ENCODE measurements at places on chromosomes 6 and 20.

GRCh38 chr6:50093116-50093937, 43.6 kb upstream of the DEFB112 start:
- ATAC-seq: no peak
- no peaks in the 10 kb centered on the region for H3K36me3 ChIP-seq
- H3K4me1 ChIP-seq: no peaks in the 10 kb centered on the region
- no peaks in the 10 kb centered on the region for H3K27me3 ChIP-seq
- H3K4me3 ChIP-seq: no peak overlapping the region

DNA sequence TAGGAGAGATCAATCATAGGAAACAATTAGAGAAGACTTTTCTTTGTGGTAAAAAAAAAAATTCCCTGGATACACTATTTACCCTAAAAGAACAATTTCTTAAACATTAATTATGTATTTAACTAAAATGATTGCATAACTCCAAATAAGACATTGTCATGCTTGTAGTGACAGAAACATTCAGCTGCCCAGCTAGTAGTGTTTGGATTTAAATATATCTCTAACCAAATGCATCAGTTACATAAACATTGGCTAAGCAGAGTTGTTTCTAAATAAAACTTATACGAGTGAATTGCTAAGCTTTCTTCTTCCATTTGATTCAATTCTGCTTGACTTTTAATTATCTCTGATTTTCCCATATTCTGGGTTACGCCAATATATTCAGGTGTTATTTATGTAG, 23.7 kb downstream of the MLIP start:
- no peaks in the 10 kb centered on the region for H3K36me3 ChIP-seq
- H3K27me3 ChIP-seq: no peaks in the 10 kb centered on the region
- no peak overlapping the region for H3K4me3 ChIP-seq
- no peaks in the 10 kb centered on the region for H3K4me1 ChIP-seq

DNA sequence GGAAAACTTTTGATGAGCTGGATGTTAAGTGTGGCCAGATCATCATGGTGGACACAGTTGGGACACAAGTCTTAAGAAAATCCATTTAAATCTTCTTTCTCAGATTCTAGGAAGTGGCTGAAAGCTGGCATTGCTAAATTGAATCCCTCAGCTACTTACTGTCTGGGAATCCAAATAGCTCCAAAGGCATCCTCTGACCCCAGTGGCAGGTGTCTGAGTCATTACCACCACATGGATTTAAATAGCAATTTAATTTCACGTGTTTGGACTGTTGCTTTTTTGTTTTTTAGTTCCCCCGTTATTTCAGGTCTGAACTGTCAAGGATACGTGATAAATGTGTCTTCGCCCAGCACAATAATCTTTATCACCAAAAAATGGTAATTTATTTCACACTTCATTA, 33.2 kb upstream of the HDGFL1 start:
- no peak for ATAC-seq
- no peaks in the 10 kb centered on the region for H3K27me3 ChIP-seq
- no peak overlapping the region for H3K4me3 ChIP-seq
- H3K36me3 ChIP-seq: no peaks in the 10 kb centered on the region
- H3K27ac ChIP-seq: no peak overlapping the region

DNA sequence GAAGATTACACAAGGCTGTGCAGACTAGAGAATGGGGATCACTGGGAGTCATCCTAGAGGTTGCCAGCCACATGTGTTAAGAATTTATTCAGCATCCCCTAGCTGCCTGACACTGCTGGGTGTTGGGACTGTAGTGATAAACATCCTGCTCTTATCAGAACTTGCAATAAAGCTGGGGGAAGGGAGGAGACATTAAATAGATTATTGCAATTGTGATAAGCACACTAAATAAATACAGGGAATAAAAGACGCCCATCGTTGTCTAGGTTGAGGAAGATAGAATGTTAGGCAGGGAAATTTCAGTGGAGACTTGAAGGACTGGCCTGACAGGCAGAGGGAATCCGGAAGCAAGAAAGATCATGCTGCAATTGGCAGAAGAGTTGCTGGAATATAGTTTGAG, 33.2 kb upstream of the TRAM2 start:
- H3K4me1 ChIP-seq: no peaks in the 10 kb centered on the region
- H3K27ac ChIP-seq: no peak overlapping the region
- H3K27me3 ChIP-seq: no peaks in the 10 kb centered on the region
- peaks cover 8% of the 10 kb centered on the region for H3K36me3 ChIP-seq

DNA sequence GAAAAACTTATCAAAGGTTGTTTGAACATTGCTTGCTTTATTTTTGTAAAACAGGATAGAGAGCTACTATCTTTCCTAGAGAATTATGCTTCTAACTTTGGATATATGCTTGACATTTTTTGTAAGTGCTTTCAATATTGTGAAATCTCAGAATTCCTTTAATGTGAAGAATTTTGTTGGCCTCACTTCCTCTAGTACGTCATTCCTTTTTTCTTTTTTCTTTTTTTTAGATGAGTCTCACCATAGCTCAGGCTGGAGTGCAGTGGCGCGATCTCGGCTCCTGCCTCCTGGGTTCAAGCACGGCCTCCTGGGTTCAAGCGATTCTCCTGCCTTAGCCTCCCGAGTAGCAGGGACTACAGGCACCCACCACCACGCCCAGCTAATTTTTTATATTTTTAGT, 668.1 kb downstream of the RFPL4B start:
- no peak for ATAC-seq
- no peaks in the 10 kb centered on the region for H3K27me3 ChIP-seq
- H3K36me3 ChIP-seq: no peaks in the 10 kb centered on the region
- H3K27ac ChIP-seq: no peak overlapping the region

DNA sequence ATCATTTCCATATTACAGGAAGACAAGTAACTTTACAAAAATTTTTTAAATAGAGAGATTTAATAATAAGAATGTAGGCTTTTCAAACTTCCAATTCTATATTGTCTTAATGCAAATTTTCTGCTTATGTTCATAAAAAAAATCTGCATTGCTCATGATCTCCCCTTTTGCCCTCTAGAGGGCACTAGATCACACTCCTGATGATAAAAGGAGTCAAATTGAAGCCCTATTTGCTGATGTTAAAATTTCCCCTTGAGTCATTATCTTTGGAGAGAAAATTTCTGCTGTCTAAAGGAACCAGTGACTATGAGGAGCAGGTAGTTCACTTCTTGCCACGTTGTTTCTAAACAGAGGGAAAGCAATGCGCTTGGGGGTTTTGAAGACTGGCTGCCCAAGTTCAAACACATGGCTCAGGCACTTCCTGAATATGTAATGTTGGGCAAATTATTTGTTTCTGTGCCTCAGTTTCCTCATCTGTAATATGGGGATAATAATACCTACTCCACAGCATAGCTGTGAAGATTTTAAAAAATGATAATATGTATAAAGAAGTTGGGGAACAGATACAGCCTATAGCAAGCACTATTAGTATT, 874.2 kb downstream of the TFAP2A start:
- H3K27me3 ChIP-seq: no peaks in the 10 kb centered on the region
- no peaks in the 10 kb centered on the region for H3K36me3 ChIP-seq
- no peaks in the 10 kb centered on the region for H3K4me1 ChIP-seq
- no peak overlapping the region for H3K4me3 ChIP-seq
- no peak overlapping the region for H3K27ac ChIP-seq

GRCh38 chr20:11499101-11499634, 418.5 kb upstream of the BTBD3 start:
- ATAC-seq: no peak
- no peaks in the 10 kb centered on the region for H3K27me3 ChIP-seq
- no peaks in the 10 kb centered on the region for H3K36me3 ChIP-seq
- no peak overlapping the region for H3K27ac ChIP-seq

DNA sequence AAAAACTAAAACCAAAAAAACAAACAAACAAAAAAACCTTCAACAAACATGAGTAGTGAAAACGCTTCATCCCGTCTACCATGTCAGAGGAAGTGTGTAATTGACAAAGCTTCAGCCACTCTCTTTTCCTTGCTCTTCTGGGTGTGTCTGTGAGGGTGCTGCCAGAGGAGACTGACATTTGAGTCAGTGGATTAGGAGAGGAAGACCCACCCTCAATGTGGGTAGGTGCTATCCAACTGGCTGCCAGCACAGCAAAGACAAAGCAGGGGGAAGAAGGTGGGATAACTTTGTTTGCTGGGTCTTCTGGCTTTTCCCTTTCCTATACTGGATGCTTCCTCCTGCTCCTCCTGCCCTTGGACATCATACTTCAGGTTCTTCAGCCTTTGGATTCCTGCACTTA, 145.6 kb downstream of the TASP1 start:
- ATAC-seq: no peak
- no peak overlapping the region for H3K4me3 ChIP-seq
- H3K27me3 ChIP-seq: no peaks in the 10 kb centered on the region
- no peaks in the 10 kb centered on the region for H3K4me1 ChIP-seq
- H3K27ac ChIP-seq: no peak overlapping the region

- H3K4me3 ChIP-seq: no peak overlapping the region
- no peak overlapping the region for H3K27ac ChIP-seq
- H3K36me3 ChIP-seq: no peaks in the 10 kb centered on the region
- H3K27me3 ChIP-seq: peaks cover 11% of the 10 kb centered on the region
- no peak for ATAC-seq
- H3K4me1 ChIP-seq: no peaks in the 10 kb centered on the region
Measured at GRCh38 chr20:50776122-50776817, 18.6 kb upstream of the BCAS4 start.

GRCh38 chr6:15776458-15776980, 113.7 kb upstream of the DTNBP1 start:
- peaks cover 2% of the 10 kb centered on the region for H3K36me3 ChIP-seq
- no peak overlapping the region for H3K4me3 ChIP-seq
- H3K27me3 ChIP-seq: no peaks in the 10 kb centered on the region
- ATAC-seq: peak; percentile 84
- H3K27ac ChIP-seq: peak overlapping the region; percentile 64
